ENCODE measurements at places on chromosomes 5 and 9. TPM values are rescaled to one million over a fixed set of nuclear protein-coding genes. Genes with fewer than 3 reads are reported as not detected.

GRCh38 chr9:19409401-19410194 is 789 bp downstream of the ACER2 start:
- no peak for DNase-seq

DNA sequence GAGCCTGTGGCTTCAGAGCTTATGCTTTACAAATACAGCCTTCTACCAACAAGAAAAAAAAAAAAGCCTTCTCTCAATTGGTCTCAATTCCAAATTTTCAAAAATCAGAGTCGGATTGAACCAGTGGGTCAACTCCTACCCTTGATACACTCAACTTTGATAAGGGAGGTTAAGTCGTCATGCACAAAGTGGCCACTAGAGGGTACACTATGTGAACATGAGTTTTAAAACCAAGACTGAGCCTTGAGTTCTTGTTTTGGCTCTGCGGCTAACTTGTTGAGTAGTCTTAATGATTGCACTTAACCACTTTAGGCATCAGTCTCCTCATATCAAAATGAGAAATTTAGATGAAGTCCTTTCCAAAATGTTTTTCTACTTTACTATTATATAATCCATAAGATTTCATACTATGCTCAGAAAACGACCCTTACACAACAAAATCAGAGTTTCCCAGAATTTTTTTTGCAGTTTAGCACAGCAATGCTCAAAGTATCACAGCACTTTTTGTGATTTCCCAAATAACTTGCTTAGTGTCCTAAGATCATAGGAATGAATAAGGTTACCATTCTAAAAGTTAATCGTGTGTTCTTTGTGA is 92.9 kb upstream of the MTAP start:
- DNase-seq = peak; percentile 18

Gene NXNL2
- 0.54 TPM for total RNA-seq

DNA sequence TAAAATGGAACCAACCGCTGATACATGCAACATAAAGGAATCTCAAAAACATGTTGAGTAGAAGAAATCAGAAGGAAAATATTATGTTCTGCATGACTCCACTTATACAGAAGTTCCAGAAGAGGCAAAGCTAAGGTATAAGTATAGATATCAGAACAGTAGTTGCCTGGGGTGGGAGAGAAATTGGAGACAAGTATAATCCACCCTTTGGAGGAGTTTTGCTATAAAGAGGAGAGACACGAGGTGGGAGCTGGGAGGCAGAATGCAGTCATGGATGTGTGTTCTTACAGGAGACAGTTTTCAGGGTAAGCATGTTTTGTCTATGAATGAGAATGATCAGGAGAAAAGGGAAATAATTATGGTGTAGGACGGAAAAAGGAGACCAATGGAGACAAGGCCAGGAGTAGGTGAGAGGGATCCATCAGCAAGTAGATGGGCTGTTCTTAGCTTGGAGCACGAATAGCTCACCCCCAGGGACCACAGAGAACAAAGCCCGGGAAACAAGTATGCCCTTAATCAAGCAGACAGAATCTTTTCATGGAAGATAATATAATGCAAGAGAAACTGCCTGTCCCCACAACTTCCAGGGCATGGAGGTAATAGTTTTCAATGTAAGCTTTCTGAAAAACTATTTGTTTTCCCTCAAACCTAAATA is 72.2 kb downstream of the MED27 start:
- no peak for DNase-seq

GRCh38 chr5:120516805-120517204 is 52.7 kb downstream of the PRR16 start:
- no peak for DNase-seq

Data from hematopoietic multipotent progenitor cell (in vitro differentiated cells).